ENCODE measurements at places on chromosomes 5 and 9.

- DNase-seq: no peak
These were observed 7.0 kb downstream of the MAMDC4 start for GRCh38 chr9:136858844-136859757.

GRCh38 chr5:119418606-119419100 is 33.6 kb upstream of the HSD17B4 start:
- DNase-seq: no peak

DNA sequence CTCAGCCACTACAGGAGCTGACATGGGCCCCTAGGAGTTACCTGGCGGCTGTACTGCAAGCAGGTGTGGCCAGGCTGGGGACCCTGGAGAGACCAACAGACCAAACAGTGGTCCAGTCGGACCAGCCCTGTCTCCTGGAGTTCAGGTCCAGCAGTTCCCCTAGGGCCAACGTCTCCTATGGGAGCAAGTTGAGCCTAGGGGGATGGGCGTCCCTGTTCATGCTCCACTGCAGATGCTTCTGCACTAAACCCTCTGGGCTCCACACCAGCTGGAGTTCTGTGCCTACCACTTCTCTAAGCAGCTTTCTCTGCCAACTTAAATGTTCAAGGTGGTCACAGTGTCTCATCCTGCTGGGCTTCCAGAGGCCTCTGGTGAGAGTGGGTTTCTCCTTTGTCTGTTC is 20.6 kb upstream of the OMD start:
- no peak for DNase-seq

- no peak for DNase-seq
These were observed 70.1 kb upstream of the MEF2C start for GRCh38 chr5:88952996-88953643.

- DNase-seq: no peak
These were observed 77.7 kb downstream of the MEF2C start for GRCh38 chr5:88805151-88805784.

DNA sequence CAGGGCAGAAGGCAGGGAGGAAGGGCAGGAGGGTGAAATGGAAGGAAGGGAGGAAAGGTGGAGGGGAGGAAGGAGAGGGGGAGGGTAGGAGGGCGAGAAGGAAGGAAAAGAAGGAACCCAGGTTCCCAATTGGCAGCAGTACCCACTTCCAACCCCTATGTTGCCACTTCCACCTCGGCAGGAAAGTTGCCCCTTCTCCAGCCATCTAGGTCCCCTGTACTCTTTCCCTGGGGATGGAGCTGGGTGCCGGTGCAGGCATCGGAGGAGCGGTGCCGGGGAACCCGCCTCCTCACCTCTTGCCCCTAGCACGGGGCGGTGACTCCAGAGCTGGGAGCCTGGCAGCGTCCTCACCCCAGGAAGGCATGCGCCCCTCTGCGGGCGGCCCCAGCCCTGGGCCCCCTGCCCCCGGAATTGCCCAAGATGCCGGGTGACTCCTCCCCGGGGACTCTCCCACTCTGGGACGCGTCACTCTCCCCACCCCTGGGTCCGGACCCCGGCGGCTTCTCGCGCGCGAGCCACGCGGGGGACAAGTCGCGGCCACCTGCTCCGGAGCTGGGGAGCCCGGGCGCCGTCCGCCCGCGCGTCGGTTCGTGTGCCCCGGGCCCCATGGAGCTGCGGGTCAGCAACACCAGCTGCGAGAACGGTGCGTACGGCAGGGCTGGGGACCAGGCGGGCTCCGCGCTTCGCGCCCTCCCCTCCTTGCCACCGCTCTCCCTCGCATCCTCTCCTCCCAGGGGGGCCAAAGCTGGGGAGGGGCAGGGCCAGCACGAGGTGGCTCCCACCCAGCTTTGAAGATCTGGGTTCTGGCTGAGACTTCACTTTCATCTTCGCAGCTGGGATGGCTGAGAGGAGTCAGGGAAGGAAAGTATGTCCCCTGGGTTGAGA is at the start of gene NIPAL4:
NIPAL4 (plus strand) TSS at position 499 of the 885 bp plus-strand sequence; CDS start at position 607, 108 bp downstream.
- DNase-seq: peak; percentile 13

DNA sequence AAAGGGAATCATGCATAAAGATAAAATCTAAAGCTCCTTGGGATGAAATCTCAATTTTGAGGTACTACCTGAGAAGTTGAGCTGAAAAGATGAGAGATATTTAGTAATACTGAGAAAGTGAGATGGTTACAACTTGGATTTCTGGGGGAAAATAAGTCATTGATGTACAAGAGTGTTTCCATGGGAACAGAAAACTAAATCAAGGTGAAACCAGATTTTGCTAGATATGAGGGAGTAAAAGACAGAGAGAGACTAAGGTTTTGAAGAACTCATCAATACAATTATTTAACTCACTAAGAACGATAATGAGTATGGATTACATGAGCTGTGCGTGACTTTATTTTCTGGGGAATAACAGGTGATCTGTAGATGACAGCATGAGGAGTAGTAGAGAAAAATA is 10.2 kb upstream of the ST8SIA4 start:
- DNase-seq: no peak

DNA sequence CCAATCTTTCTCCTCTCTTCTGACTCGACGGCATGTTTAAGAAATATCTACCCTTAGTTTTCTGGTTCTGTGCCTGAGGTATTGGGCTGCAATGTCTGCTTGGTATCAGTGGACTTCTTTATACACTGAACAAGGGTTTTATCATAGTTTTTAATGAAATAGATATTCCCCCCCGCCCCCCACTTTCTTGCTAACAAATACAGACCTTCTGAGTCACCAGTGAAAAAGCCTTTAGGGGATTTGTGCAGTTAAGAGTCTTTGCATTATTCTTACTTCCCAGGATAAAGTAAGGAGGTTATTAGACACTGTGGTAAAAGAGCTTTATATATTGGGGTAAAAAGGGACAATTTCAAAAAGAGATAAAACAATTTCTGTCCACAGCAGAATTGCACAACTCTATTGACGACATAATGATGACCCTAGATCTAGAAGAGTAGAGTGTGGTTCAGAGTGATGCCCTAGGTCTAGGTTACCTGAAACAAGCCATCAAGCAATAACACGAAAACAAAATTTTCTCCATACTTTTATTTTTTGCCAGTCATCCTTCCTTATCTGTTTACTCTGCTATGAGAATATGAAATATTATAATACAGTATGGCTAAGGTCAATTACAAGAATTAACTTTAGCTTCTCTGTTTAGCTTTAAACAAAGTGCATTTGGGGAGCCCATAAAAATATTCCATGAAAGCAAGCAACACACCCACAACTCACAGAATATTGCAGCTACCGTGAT is 110.7 kb downstream of the PLK2 start:
- no peak for DNase-seq

GRCh38 chr9:34463098-34463900 is 4.7 kb downstream of the DNAI1 start:
- DNase-seq: no peak

DNA sequence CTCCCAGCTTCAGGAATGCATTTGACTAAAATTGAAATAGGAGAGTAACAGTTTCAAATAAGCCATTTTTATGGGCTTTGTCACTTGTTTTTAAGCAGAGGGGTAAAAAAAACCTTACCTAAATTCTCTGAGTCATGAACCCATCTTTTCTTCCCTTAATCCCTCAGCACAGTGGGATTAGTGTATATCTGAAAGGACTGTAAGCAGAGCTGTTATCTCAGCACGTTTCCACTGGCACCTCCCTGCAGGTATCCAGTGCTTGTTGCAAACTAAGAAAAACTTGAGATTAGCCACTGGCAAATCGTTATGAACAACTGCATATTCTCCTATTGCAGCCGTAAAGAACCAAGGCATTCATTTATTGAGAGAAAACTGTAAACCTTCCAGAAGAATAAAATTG is 872.7 kb downstream of the EFNA5 start:
- DNase-seq: no peak

DNA sequence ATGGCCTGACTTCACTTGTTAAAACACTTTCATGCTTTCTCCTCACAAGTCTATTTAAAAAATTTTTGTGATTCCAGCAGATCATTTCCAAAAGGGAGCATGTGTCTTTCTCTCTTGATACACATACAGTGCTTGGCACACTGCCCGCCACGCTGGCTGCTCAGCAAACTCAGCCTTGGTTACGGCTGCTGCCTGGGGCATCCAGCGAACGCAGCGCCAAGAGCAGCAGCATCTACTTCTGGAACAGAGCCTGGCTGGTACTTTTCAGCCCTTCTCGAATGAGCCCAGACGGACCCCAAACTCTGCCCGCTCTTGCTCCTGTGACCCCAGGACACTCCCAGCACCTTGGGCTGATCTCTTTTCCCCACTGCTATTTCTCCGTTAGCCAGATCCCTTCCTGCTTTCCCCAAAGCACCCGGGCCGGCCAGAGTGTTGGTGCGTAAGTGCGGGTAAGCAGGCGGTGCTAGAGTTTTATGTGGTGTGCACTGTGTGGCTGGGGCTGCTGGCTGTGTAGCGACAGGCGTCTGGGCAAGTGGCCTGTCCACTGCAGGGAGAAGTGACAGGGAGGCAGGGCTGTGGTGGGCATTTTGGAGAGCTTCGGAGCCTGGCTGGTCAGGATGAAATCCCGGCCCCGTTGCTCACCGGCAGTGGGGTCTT is 73.2 kb downstream of the SH3PXD2B start:
- DNase-seq: no peak

DNA sequence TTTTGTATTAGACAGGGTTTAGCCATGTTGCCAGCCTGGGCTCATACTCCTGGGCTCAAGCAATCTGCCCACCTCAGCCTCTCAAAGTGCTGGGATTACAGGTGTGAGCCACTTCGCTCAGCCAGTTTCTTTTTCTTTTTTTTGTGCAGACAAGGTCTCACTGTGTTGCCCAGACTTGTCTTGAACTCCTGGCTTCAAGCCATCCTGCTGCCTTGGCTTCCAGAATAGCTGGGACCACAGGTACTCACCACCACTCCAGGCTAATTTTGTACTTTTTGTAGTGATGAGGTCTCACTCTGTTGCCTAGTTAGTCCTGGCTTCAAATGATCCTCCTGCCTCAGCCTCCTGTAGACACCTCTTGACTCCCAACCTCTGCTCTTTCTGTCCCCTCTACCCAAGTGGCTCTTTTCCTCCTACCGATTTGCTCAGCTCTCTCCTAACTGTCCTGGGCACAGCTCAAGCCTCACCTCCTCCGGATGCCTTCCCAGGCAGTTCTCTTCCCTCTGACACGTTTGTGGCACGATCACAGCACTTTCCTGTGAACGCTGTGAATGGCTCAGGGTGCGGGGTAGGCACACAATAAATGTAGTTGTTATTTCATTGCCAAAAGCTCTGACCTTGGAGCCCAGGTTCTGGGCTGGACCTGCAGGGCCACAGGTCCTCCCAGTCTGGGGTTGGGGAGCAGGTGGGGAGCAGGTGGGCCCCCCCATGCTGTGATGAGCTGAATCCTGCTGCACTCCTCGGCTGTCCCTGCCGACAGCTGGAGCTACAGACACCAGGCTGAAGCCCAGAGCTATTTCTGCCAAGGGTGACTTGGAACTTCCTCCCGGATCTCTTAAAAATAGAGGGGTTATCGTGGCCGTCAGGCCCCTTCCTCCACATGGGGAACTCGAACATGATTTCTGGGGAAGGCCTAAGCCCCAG is 23.9 kb downstream of the GFI1B start:
- DNase-seq: no peak

DNA sequence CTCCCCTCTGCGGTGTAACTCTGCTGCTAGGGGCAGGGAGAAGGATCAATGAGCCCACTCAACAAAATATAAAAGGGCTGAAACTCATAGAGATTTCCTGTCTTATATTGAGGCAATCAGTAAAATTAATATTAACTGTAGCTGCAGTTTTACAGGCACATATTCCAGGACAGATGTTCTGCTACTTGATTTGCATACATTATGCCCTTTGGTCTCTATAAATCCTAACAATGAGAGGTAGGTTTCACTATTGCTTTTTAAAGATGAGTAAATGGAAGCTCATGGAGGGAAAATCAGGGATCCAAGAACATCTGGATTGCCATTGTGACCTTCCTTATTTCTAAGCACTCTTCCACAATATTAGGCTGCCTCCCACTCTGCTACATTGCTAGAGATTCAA is 23.5 kb upstream of the TRIM32 start:
- DNase-seq: no peak

GRCh38 chr9:2216591-2216990 is 201.4 kb downstream of the SMARCA2 start:
- DNase-seq: no peak

- DNase-seq: no peak
These were observed 211.4 kb downstream of the KIAA0825 start for GRCh38 chr5:94407023-94407422.

- no peak for DNase-seq
These were observed 125.6 kb upstream of the SLCO6A1 start for GRCh38 chr5:102624405-102624804.

Data from T-helper 17 cell (primary cell).